ENCODE measurements at places on chromosomes 1 and 21.

DNA sequence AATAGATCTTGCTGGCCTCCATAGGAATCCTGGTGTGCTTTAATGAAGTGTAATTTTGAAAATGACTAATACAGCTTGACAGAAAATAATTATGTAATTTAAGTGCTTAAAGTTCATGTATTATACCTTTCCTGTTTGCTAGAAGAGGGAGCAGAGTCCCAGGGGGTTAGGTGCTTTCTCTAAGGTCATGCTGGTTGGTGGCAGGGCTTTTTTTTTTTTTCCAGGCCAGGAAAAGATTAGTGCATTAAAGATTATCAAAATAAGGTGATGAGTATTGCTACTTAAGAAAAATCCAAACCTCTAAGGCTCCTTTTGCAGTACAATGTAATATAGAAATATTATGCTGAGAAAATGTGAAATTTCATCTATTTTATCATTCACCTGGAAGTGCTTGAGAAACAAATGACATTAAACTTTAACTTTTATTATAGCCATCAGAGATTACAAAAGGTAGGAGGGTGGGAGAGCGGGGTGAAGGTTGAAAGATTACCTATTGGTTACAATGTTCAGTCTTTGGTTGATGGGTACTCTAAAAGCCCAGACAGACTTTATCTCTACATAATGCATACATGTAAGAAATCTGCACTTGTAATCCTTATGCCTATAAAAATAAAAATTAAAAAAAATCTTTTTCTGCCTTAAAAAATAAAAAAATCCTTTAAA lies 110.8 kb downstream of the RABGAP1L start:
- DNase-seq = no peak

- DNase-seq = no peak
Measured at GRCh38 chr1:54743416-54744226, 20.7 kb downstream of the PARS2 start.

GRCh38 chr21:22201126-22201525 lies 1202.9 kb downstream of the NCAM2 start:
- no peak for DNase-seq

- no peak for DNase-seq
Measured at GRCh38 chr1:225819346-225820192, 9.6 kb downstream of the EPHX1 start.

- DNase-seq = no peak
Measured at GRCh38 chr1:31689854-31690253, 14.0 kb downstream of the COL16A1 start.

- no peak for DNase-seq
Measured at GRCh38 chr1:203055161-203055799, 29.0 kb downstream of the PPFIA4 start.
